Activated CD4-positive, alpha-beta memory T cell treated with anti-CD3 and anti-CD28 coated beads for 36 hours (primary cell): ENCODE measurements at places on chromosomes 1 and 21.

DNA sequence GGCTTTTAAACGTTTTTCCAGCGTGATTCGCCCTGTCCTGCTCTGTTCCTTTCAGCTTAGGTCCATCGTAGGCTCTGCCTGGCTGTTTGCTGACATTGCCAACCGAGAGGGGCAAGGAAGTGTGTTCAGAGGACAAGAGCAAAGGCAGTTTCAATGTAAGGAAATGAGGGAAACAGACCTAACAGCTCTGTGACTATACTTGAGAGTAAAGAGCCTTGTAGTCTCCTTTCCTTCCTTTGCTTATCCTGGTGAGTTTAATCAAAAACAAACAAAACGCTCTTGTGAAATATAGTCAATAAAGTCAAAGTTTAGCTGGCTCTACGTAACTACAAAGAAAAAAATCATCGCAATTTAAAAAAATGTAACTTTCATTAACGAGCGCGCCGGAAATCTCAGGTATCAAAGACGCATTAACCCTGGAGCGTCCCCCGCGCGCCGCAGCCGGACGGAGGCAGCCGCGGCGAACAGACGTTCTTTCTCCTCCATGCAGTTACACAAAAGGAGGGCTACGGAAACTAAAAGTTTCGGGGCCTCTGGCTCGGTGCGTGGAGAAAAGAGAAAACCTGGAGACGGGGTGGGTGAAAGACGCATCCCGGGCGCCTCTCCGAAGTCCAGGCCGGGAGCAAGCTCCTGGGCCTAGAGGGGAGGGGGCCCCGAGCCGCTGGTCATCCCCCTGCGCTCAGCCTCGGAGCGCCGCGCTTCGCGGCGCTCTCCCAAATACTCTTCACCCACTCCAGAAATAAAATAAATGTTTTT is 617 bp upstream of the ADGRL2 start:
- peaks cover 30% of the 10 kb centered on the region for H3K27me3 ChIP-seq
- no peak overlapping the region for H3K27ac ChIP-seq
- no peak for DNase-seq
- peaks cover 3% of the 10 kb centered on the region for H3K4me1 ChIP-seq
- H3K36me3 ChIP-seq = peaks cover 2% of the 10 kb centered on the region

DNA sequence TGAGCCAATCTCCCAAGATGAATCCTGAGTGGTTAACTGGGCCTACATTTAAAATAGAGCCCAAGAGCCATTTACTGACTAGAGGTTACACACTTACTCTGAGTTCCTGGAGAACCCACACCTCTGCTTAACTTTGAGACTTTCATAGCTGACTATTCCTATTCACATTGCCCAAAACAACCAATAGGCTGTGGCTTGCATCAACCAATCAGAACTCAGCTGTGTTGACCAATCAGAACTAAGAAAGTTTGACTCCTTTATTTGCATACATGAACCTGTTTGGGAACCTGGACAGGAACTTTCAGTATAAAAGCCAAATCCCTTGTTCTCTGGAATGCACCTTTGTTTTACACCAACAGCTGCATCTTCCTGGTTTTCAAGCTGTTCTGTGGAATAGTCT is 9.5 kb downstream of the ZSWIM5 start:
- no peak overlapping the region for H3K4me3 ChIP-seq
- H3K4me1 ChIP-seq = peaks cover 2% of the 10 kb centered on the region
- no peak overlapping the region for H3K27ac ChIP-seq
- H3K27me3 ChIP-seq = no peaks in the 10 kb centered on the region

GRCh38 chr21:26783466-26784195 is 61.6 kb downstream of the ADAMTS1 start:
- H3K36me3 ChIP-seq = no peaks in the 10 kb centered on the region
- no peak overlapping the region for H3K4me3 ChIP-seq
- no peaks in the 10 kb centered on the region for H3K4me1 ChIP-seq
- no peak for DNase-seq
- no peak overlapping the region for H3K27ac ChIP-seq
- peaks cover 2% of the 10 kb centered on the region for H3K27me3 ChIP-seq

GRCh38 chr1:43455213-43455889 is 1.6 kb upstream of the HYI start:
- peaks cover 18% of the 10 kb centered on the region for H3K27me3 ChIP-seq
- H3K27ac ChIP-seq = no peak overlapping the region
- peaks cover 19% of the 10 kb centered on the region for H3K4me1 ChIP-seq
- no peak overlapping the region for H3K4me3 ChIP-seq

DNA sequence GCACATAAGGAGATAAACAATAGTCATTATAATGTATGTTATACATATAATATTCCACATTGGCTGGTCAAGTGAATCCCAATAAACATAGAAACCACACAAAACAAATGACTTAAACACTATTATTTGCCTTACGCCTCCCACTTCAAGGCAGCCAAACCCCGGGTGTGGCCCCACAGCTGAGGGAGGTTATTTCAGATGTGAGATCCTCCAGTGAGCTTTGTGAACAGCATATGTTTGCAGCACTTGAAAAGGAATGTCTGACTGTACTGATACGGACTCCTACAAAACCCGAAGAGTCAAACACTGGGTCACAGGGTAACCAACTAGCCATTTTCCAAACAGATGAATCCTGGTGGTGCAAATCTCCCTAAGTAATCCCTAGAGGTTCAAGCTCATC is 27.1 kb upstream of the DISP1 start:
- DNase-seq = no peak
- H3K27me3 ChIP-seq = peaks cover 6% of the 10 kb centered on the region
- no peaks in the 10 kb centered on the region for H3K36me3 ChIP-seq
- H3K27ac ChIP-seq = no peak overlapping the region

DNA sequence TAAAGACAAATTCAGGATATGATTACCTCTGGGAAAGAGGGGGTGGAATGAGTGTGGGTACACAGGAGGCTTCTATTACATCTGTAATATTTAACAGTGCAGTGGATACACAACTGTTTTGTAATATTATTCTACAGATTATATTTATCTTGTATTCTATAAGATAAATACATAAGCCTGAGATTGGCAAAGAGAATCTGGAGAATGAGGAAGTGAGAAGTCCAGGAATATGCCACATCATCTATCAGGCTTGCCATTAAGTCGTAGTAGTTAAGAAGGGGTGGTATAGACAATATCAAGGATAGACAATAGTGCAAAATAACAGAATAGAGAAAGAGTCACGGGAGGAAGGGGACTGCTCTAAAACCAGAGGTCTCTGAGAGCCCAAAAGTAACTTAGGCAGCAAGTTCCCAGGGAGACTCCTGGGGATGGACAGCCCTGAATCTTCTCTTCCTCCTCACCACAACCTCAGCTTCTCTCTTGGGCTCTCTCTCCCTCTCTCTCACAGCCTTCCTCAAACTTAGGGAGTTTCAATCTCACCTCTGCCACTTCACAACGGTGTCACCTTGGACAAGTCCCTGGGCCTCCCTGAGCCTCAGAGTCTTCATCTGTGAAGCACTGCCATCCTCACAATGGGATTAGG is 14.0 kb upstream of the PTAFR start:
- H3K27me3 ChIP-seq = no peaks in the 10 kb centered on the region
- H3K27ac ChIP-seq = no peak overlapping the region
